Cortex of kidney (tissue), 1 donor: ENCODE measurements at places on chromosomes 7 and 10.

- DNase-seq: no peak
Measured at GRCh38 chr7:157010588-157011332, at the start of gene MNX1. Gene MNX1 (minus strand): TSS chr7:157010663. CDS start chr7:157010350, 313 bp downstream.

DNA sequence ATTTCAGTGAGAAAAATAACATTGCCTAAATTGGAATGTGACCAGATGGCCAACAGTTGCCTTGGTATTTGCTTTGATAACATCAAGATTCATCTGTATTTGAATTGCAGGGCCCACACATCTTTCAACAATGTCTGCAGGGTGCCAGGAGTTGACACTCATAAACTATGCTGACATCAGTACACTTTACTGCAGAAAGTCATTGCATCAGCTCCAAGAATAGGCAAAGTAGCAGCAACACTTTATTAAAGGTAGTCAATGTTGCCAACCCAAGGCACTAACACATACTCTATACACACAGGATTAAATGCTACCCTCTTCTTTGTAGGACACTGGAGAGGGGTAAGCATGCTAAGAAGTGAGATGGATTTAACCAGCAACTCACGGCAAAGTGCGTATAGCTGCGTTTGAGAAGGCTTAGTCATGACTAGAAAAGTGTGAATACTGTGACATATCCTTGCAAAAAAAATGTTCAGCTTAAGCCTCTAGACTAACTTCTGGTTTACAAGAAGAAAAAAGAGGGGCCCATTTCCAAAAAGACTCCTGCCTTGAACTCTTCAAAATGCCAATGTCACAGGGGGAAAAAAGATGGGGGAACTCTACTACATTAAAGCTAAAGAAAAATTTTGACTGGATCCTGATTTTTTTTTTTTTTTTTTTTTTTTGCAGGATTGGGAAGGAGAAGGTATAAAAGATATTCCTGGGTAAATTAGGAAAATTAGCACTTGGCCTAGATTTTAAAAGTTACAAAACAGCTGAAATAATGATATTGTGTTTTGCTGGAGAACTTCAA is 2.2 kb downstream of the BBIP1 start:
- no peak for DNase-seq

DNA sequence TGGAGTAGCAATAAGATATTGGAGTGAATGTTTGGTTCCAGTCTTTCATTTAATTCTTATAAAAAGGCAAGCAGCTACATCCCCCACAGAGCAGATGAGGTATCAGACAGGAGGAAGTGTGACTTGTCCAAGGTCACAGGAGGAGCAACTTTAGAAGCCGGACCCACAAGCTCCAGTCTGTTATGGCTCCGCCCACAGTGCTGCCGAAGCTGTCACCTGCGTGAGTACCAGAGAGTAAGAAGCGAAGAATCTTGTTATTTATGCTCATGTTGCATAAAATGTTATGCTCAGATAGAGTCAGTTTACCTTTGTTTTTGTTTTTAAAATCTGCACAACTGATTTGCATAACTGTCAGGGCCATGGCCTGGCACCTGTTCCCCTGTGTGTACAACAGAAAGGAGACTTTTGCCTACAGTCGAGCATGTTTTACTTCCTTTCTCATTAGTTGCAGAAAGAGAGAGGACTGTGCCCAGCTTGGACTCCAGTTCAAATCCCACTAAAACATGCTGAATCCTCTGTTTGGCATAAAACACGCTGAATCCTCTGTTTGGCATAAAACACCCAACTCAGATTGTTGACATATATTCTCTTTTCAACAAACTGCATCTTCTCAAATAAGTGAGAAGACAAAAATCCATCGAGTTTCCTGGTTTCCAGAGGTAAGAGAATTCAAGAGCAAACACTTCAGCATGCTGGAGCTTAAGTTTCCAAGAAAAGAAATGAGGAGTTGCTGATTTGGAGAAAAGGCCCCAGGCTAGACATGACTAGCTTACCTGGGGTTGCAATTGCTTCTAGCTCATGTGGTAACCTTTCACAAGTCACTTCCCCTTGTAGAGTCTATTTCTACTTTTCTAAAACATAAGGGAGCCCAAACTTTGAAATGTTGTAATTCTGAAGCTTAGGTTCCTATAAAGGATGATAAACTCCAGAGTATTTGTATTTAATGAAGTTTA is 409.8 kb upstream of the ZMIZ1 start:
- no peak for DNase-seq

- no peak for DNase-seq
Measured at GRCh38 chr10:12927896-12928295, 73.6 kb downstream of the CCDC3 start.

- no peak for DNase-seq
Measured at GRCh38 chr7:36474283-36475010, 84.8 kb downstream of the ANLN start.
